ENCODE measurements at places on chromosomes 2 and 18.

DNA sequence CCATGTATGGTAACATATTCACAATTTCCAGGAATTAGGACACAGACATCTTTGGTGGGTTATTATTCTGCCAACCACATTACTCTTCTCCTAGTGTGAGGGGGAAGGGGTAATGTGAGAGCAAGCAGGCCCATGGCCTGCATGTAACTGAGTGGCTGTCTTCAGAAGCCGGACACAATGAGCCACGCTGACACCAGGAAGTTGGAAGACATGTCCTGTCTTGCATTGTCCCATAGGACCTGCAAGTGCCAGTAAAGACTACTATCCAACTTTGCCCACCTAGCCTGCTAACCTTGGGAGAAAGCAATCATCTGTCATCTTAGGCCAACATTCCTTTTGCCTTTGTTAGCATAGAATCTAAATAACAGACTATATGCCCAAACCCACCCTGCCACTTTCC lies 86.2 kb upstream of the SH3BP4 start:
- no peak for DNase-seq

- no peak for DNase-seq
Measured at GRCh38 chr2:109294523-109294922, 165.5 kb downstream of the SH3RF3 start.

- DNase-seq: no peak
Measured at GRCh38 chr2:129015397-129016285, 697.0 kb upstream of the HS6ST1 start.

- no peak for DNase-seq
Measured at GRCh38 chr2:86143926-86144685, 38.1 kb downstream of the PTCD3 start.

DNA sequence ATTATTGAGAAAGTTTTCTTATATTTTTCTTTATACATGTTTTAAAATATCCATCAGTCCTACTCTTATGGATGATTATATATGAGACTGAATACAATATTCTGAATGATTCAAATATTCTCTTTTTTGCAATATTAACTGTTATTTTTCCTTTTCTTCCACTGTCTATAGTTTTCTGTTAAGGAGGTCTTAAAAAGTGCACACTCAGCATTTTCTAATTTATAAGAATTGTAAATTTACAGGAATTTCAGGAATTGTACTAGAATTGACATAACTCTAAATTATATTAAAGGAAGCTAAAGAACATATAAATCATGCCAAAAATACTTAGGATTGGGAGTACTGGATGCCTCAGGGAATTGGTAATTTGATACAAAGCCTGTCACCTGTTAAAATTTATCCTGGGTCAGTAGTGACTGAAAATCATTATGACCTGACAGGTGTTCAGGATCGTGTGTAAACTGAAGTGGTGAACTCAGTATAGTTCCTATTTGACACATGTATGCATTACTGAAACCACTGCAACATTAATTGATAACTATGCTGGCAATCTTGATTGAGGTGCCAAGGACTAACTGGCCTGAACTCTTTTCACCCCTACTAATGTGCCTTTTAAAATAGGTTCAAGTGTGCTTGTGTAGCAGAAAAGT lies 30.4 kb downstream of the MSTN start:
- no peak for DNase-seq

GRCh38 chr2:239391286-239392071 lies 9.3 kb downstream of the HDAC4 start:
- DNase-seq: no peak

GRCh38 chr2:55779459-55780421 lies 86.1 kb upstream of the PNPT1 start:
- DNase-seq: peak; percentile 74

GRCh38 chr2:241728627-241729026 lies 5.8 kb upstream of the D2HGDH start:
- DNase-seq: no peak

DNA sequence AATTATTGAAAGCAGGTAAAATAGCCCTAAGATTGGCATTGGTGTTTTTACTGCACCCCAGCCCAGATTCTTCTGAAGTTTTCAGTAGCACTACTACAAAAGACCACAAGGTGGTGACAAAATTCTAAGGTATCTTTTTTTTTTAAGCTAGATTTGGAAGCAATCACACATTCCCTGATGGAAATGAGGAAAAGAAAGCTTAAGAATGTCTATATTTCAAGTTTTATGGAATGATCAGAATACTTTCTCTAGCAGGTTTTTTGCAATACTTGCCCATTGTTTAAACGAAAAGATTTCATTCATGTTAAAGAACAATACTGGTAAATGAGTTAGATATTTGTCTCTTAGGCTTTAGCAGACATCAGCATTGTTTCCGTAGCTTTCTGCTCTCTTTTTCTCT lies 32.1 kb upstream of the ZNF638 start:
- DNase-seq: no peak

DNA sequence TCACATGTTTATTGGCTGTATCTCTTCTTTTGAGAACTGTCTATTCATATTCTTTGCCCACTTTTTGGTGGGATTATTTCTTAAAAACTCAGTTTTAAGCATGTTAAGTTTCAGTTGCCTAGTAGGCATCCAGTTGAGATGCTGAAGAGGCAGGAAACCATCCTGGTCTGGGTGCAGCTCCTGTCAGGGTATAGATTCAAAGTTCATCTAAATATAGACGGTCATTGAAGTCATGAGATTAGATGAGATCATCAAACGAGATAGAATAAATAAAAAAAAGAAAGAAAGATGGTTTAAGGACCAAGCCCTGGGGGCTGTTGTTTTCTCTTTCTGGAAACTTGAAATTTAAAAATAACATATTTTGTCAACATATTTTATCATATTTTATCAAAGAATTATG lies 9.2 kb upstream of the DNAH7 start:
- DNase-seq: no peak

DNA sequence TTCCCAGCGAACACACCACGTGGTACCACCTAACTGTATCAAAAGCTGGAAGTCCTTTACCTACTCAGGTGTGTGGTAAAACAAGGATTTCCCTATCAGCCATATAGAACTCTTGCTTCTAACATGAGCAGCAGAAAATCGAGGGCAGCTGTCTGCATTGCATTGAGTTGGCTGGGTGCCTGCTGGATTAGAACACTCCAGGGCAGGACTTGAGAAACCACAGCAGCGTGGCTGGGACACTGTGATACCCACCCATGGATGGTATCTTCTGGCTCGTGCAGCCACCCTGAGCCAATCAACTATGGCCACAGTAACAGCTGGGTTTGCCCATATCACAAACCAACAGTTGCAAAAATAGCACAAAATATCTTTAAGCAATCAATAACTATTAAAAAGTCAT lies 188.3 kb downstream of the FBXO15 start:
- DNase-seq: no peak

DNA sequence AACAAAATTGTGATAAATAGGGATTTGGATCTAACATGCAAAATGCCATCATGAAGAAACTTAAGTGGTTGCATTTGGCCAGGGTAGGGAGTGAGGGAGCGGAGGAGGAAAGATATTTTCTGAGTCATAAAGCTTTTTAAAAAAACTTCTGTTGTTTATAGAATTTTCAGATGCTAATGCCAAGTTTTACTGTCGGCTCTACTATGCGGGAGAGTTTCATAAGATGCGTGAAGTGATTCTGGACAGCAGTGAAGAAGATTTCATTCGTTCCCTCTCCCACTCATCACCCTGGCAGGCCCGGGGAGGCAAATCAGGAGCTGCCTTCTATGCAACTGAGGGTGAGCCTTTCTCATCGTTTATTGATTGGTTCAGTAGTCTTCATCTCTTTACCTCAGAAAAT lies 56.0 kb upstream of the PTH2R start:
- no peak for DNase-seq

GRCh38 chr2:131112529-131112928 lies 7.4 kb downstream of the PLEKHB2 start:
- no peak for DNase-seq

DNA sequence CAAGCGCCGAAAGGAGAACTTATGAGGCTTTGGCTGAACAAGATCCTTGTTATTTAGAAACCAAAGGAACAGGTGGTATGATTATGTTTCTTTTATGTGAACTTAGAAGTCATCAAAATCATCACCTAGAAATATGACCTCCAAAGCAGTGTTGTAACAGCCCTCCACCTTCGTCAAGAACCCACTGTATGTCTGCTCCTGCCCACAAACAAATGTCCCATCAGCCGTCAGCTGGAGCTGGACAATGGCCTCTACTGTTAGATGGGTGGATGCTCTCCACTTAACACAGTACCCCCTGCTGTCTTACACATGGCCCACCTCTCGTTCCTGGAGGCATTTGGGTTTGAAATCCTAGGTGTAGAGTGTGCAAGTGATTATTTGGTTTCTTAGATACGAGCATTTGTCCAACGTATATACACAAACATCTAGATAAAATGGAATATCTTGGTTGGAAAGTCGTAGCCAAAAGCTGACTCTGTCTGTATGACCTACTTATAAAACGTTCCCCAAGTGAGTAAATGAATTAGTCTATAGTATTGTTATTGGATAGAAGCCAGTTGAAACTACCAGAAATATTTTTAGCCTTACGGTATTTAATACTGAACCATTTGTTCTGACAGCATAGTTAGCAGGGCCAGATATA lies 113.0 kb downstream of the CRIM1 start:
- no peak for DNase-seq

DNA sequence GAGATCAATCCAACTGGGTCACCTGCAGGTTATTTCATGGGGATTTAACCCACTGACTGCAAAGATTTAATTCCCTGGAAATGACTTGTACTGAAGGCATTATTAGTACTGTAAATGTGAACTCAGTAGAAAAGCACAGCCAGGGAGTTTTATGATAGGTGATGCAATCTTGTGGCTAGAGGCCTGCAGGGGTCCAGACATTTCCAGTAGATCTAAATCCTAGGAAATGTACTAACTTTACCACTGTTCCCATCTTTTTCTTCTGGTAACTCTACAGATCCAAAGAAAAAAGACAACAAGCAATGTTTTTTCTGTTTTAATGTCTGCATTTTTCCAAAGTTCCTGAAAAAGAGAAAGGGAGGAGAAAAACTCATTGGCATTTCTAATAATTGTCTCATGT lies 500.1 kb downstream of the ARHGAP15 start:
- no peak for DNase-seq

DNA sequence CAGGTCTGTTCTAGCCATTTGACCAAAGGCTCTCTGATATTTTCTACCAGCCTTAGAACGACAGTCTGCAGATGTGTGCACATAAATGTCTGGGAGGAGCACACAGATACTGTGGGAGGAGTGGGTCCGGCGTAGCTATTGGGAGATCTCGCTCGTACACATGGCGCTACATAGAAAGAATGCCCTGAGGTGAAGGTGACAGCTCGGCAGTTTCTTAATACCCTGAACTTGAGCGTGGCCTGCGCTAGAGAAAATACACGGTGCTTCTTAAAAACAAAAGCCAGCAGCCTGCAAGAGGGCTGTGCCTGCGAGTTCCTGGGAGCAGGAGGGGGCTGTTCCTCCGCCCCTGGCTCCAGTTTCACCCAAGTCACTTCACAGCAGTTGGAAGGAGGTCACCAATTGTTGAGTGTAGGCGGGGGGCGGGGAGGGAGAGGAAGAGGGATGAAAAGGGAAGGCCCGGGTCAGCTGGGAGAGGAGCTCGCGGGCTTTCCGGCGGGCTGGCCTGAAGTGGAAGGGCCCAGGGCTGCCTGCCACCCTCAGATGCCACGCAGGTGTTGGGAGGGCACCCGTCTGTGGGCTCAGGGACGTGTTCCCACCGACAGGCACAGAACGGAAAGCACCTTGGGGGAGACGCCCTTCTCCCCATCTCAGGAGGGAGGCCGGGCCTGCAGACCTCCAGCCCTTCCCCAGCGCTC lies 124.7 kb upstream of the ZNF516 start:
- no peak for DNase-seq

GRCh38 chr2:211745295-211746097 lies 793.1 kb downstream of the ERBB4 start:
- DNase-seq: no peak
